Foreskin keratinocyte (primary cell): ENCODE measurements at places on chromosomes 5 and 9. TPM values are rescaled to one million over a fixed set of nuclear protein-coding genes. Genes with fewer than 3 reads are reported as not detected.
A peak's percentile ranks its signal among the peaks of the same experiment; 100 is the strongest.

The SV2C gene
- under 0.01 and 0.11 TPM in 2 replicates for total RNA-seq

The C9 gene
- not detected in 2 replicates for total RNA-seq

The SLC34A1 gene
- not detected in 2 replicates for total RNA-seq

The DRD1 gene
- not detected in 2 replicates for total RNA-seq

The IFNA21 gene
- not detected in 2 replicates for total RNA-seq

The MRPL36 gene
- 65.3 and 73.6 TPM in 2 replicates for total RNA-seq

The PCYOX1L gene
- total RNA-seq = 6.8 and 7.0 TPM in 2 replicates

The RANBP17 gene
- total RNA-seq = 1.9 and 4.2 TPM in 2 replicates

The SEMA4D gene
- total RNA-seq = 1.9 TPM in 2 replicates

The PCDHB4 gene
- total RNA-seq = not detected in 2 replicates

DNA sequence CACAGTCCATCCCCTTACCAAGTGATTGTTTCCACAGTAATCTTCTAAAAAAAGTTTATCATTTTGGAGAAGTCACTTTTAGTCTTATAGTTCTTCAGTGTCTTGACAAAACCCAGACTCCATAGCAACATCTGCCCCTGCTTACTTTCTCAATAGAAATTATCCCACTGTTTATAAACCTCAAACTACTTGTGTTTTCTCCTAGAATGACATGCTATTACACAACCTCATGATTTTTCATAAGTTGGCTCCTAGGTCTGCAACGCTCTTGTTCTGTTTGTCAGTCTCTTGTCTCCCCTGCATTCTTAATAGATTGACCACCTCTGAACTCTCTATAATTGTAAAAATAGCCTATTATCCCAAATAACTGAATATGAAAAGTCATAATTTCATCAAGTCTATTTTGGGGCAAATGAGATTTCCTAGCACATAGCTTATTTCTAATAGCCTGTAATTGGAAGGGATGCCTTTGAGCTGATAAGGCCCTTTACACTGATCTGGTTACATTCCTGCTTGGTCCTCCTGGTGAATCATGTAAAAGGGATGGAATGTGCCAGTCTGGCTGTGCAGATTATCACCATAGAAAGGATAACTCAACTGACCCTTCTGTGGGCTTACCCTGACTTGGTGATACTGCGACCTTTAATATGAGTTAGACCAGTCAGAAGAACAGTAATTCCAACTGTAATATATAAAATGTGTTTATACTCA, 69.6 kb downstream of the CHSY3 start:
- no peak for DNase-seq

DNA sequence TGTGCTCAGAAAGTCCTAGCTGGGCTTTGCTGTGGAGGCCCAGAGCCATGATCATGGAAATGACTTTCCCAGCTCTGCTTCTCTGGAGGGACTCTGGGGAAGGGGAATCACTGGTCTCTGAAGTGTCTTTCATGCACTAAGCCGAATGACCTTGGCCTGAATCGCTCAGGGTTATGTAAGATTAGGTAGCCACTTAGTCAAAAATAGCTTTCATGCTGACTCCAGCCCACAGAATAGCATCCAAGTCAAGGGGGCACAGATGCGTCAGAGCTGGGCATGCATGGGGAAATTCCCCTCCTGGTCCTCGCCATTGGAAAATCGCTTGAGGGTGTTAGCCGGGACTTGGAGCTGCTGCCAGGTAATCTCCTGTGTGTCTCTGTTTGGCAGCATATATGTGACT, 36.1 kb upstream of the PPARGC1B start:
- peak; percentile 39 for DNase-seq

DNA sequence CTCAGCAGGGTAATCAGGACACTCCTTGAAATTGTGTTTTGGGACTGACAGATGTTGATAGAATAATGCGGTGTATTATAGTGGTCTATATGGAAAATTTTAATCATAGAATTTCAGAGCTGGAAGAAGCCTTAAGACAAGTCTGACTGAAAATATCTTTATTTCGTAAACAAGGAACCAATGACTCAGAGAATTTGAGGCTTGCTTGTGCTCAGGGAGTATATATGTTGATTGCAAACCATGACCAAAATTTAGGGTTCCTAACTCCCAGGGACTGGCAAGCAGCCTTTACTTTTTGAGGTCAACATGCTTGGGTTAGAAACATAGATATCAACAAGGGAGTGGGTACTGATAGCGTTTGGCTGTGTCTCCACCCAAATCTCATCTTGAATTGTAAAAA, 287.2 kb downstream of the CD180 start:
- no peak for DNase-seq

DNA sequence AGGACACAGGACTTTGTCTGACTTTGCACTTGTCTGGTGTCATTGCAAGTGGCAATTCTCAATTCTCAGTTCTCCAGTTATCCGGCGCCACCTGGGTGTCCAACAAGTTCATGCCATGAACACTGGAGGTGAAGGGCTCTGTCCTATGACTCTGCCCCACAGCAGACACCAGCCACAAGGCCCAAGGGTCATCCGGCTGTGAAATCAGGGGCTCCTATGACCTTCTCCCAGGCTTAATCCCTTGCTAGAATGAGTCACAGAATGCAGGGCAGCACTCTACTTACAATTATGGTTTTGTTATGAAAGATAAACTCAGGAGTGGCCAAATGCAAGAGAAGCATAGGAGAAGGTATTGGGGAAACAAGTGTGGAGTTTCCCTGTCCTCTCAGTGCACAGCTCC, 392.0 kb downstream of the GADD45G start:
- no peak for DNase-seq

DNA sequence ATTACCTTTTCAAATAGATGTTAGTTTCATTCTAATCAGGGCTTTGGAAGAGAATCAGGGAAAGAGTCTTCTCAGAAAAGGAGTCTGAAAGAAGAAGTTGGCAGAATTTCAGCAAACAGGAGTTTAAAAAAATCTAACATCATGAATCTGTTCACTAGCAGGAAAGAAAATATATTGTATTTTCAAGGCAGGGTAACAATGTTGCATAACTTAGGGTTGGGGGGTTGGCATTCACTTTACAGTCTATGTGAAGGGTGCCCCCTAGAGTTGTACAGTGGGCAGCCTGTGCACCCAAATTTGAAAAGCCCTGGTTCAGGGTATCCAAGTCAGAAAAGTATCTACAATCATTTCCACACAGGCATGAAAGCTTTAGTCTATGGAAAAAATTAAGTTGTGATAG, 348.4 kb upstream of the SLC30A5 start:
- DNase-seq = no peak

GRCh38 chr9:16247188-16247875, 623.1 kb downstream of the BNC2 start:
- peak; percentile 25 for DNase-seq

GRCh38 chr9:110308633-110309038, 29.0 kb downstream of the TXNDC8 start:
- DNase-seq = no peak

- no peak for DNase-seq
These were observed 2.4 kb upstream of the PHYKPL start for GRCh38 chr5:178234750-178235587.

- DNase-seq = no peak
These were observed 23.7 kb downstream of the KDM4C start for GRCh38 chr9:6781476-6781875.

DNA sequence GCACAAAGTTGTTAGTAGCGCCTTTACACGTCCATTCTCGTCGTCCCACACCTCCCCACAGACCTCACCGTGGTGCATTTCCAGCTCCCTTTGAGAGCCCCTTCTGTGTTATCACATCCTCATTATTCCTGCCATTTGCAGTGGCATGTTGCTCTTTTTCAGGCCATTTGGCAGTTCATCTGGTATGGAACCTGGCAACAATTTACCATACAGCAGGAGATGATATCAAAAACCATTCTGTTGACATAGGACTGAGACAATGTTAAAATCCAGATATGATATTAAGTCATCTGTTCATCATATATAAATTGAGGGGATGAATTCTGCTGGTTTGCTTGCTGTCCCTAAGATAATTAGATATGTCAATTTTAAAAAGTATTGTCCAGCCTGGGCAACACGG, 83.0 kb downstream of the TMEM174 start:
- DNase-seq = no peak

DNA sequence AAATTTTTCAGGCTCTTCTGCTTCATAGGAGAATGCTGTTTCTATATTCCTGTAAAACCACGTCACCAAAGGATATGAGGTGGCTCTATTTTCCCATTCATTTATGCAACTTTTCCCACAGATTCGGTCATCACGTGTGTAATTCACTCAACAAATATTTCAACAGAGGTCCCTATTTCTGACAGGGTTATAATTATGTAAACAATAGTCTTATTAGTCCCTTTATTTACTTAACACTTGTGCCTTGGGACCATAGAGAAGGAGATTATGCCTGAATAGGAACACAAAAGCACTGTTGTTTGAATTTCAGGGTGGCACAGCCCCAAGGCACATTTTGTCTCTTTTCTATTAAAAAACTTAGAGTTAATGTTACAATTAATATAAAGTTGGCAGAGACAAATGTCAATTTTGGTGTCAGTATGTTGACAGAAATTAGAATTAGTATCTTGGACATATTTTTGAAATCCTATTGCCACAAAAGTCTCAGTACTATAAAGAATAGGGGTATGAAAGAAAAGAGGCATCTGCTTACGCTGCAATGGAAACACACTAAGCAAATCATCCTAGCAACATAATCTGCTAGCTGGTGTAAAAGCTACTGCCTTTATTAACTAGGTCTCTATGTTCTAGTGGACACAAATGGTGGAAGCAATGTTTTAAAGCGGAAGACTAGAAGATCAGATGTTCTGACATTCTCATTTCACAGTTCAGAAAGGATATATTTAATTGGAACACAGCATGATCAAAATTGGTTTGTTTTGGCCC, 229.1 kb upstream of the TBCA start:
- DNase-seq = no peak

GRCh38 chr5:23367874-23368273, 139.5 kb upstream of the PRDM9 start:
- peak; percentile 11 for DNase-seq

- no peak for DNase-seq
These were observed 60.1 kb downstream of the MAT2B start for GRCh38 chr5:163565492-163565891.

- no peak for DNase-seq
These were observed 154.1 kb downstream of the ADAMTS12 start for GRCh38 chr5:33737697-33738096.

GRCh38 chr9:26415528-26415927, 477.1 kb downstream of the CAAP1 start:
- no peak for DNase-seq

DNA sequence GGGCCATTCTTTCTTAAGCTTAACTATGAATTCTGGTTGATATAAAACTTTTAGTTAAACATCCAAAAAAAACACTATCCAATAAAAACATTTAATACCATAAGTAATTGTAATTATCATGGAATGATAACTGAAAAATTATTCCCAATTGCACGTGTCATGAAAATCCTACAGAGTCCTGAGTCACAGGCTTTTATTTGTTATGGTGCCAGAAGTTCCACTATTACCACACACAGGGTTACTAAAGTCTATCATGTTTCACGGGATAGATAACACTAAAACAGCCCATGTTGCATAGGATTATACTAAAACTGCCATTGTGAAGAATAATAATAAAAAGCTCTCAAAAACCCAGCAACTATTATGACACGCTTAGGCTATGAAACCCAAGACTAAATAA, 1381.8 kb downstream of the EFNA5 start:
- no peak for DNase-seq

DNA sequence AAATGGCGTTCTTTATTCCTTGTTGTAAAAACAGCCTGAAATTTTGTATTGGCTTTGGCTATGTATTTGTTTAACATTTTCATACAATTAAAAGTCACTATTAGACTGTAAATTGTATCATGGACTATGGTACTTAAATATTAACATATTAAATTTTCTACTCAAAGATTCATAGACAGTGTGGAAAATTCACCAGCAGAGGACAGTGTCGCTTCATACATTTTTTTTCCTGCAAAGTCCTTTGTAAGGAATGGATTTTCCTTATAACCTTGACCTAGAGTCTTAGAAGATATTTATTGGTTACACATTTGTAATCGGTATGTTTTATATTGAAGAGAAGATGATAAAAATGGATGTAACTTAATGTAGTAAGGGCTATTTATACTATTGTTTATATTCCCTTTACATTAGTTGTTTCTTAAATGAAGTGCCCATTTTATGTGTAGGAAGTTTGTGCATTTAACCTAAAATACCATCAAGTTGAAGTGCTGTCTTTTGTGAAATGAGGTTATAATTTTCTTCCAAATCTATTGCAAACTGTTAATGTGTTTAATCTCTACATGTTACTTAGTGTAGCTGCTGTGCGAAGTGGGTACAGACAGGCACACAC, 150.1 kb downstream of the KDM4C start:
- DNase-seq = no peak

- no peak for DNase-seq
These were observed 16.9 kb upstream of the SNCAIP start for GRCh38 chr5:122295138-122295537.
